ENCODE measurements at places on chromosomes 13 and 19.

GRCh38 chr19:8526345-8527091 lies 12.6 kb upstream of the ZNF414 start:
- peak; percentile 56 for DNase-seq

DNA sequence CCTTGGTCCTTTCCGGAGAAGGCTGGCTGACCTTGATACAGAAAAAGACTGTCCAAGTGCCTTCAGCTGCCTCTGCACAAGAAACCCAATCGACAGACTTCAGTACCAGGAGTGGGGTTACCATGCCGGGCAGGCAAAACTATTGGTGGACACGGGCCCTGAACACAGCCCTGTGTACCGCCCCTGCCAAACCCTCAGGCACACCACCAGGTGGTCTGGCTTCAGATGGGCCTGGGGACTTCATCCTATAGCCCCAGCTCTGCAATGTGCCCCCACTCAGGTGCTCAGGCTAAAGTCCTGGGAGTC lies 17.5 kb downstream of the TCF3 start:
- no peak for DNase-seq

DNA sequence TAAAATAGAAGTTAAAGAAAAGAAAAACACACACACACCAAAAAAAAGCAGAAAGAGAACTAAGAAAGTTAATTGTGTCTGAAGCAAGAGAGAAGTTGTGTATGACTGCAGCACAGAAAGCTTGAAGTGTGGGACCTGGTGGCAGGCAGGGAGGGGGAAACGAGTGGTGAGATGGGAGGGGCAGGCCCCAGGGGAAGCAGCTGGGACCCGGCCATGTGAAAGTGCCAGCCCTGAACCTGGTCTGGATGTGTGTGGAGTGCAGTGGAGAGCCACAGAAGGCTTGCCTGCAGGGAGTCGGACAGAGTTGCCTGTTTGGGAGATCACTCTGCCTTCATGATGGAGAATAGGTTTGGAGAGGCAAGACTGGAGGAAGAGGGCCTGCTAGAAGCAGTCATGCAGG lies 199.0 kb downstream of the GGACT start:
- no peak for DNase-seq

DNA sequence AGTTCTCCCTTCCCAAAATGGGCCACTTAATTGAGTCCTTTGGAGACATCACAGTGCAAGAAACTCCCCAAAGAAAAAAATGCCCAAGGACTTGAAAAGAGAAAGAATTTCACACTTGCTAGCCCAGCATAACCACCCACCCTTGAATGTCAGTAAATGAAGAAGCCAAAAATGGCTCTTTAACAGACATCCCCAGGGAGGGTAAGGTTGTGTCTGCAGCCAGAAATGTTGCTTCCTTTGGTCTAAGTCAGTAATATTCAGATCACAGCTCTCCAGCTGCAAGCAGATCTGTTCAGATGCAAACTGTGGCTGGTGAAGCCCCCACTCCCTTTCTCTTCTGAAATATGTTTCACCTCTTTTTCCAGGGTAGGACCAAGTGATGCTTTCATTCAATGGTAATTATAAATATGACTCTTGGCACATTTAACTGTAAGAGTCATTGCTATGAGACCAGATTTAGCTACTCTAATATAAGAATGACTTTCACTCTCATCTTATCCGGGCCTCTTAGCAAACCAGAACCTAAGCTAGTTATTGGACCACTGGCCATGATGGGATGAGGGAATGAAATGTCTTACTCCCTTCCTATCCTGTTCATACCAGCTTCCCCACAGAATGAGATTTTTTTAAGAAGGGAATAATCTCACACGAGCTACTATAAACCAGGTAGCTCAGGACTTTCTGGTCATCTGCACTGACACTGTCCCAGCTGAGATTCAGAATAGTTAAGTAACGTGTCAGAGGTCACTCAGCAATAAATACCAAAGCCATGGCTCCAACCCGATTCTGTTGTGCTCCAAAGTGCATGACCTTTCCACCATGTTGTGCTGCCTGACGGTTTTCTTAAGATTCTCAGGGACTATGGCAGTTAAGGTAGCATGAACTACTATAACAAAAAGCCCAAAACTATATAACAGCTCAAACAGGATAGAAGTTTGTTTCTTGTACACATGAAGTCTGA lies 234.1 kb downstream of the FOXO1 start:
- DNase-seq: no peak

DNA sequence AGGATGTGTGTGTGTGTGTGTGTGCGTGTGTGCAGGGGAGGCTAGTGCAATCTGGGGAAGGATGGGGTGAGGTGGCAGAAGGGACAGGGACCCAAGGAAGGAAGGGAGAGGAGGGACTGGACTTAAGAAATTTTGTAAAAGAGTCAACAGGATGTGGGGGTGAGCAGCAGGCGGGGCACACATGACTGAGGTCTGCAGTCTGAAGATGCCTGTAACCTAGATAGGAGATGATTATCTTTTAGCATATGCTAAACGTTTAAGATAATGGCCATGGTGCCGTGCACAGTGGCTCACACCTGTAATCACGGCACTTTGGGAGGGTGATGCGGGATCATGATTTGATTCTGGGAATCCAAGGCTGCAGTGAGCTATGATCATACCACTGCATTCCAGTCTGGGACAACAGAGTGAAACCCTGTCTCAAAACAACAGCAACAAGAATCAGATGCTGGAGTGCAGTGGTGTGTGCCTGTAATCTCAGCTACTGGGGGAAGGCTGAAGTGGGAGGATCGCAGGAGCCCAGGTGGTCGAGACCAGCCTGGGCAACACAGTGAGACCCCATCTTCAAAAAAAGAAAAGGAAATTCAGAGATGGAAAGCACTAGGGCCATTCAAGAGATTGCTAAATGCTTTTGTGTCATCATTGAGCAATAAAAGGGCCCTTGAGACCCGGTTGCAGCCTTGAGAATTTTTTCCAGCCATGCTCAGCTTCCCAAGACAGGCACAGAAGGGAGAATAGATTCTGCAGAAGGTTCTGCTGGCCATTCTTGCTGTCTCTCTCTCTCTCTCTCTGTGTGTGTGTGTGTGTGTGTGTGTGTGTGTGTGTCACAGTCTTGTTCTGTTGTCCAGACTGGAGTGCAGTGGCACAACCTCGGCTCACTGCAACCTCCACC lies 3.8 kb upstream of the ZNF414 start:
- no peak for DNase-seq

- DNase-seq: no peak
Measured at GRCh38 chr19:35397064-35397463, 26.2 kb downstream of the GPR42 start.

DNA sequence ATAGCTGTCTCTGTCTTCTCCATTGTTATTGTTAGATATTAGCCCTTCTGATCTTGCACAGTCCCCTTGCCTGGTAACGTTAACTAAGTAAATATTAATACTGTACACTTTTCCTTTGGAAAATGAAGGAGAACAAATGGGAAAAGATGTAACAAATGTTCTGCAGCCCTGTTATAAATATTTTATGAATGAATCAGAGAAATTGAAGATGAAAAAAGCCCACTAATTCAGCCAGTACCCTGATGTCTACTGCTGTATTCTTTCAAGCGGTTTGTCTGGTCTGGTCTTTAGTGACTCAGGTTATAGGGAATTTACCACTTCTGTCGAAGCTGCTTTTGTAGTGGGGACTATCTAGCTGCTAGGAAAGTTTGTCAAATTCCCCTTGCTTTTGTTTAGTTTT lies 121.0 kb downstream of the COG6 start:
- no peak for DNase-seq

DNA sequence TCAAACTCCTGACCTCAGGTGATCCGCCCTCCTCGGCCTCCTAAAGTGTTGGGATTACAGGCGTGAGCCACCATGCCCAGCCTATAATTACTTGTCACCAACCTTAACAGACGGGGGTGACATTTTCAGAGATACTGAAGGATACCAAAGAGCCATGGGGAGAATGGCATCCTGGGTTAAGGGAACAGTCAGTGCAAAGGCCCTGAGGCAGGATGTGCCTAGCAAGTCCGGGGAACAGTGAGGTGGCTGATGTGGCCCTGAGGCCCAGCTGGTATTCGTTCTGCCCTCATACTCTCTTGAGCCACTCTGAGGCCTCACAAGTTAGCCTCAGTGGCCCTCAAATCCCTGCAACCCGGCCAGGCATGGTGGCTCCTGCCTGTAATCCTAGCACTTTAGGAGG lies 15.0 kb upstream of the ANGPTL8 start:
- DNase-seq: no peak

Data from amygdala (tissue), 56 donors.